HT-29 (cell line): ENCODE measurements at places on chromosomes 13 and 19.
A peak's percentile ranks its signal among the peaks of the same experiment; 100 is the strongest.

DNA sequence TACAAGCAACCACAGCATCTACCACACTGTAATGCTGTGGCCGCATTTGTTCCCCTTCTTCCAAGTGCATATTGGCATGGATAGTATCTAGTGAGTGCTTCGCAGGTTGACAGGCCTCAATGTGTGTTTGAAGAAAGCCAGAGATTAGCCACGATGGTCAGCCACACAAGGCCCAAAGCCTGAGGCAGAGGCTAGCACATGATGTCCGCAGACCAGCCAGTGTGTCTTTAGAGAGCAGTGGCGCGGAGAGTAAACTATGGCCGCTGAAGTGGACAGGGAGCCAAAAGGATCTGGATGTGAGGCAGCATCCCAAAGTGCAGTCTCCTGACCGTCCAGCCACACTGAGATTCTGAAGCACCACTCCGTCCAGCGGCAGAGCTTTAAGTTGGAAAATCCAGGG is 36.0 kb downstream of the BRD4 start:
- no peak for DNase-seq

GRCh38 chr13:106337096-106337850 is 198.2 kb downstream of the EFNB2 start:
- no peak for DNase-seq

DNA sequence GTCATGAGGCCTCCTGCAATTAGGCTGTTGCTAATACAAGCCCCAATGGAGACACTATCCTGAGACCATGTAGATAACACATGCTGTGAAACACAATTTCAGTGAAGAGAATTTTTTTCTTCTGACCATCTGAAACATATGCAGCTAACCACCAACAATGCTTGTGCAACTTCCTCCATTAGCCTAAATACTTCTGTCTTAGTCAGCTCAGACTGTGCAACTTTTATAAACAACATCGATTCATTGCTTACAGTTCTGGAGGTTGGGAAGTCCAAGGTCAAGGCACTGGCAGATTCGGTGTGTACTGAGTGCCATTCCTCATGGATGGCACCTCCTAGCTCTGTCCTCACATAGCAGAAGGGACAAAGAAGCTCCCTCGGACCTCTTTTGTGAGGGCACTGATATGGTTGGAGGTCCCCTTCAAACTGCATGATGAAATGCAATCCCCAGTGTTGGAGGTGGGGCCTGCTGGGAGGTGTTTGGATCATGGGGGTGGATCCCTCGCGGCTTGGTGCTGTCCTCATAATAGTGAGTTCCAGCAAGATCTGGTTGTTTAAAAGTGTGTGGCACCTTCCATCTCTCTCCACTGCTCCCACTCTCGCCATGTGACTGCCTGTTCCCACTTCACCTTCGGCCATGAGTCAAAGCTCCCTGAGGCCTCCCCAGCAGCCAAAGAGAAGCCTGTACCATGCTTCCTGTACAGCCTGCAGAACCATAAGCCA is 27.7 kb downstream of the STK24 start:
- DNase-seq, result no peak

DNA sequence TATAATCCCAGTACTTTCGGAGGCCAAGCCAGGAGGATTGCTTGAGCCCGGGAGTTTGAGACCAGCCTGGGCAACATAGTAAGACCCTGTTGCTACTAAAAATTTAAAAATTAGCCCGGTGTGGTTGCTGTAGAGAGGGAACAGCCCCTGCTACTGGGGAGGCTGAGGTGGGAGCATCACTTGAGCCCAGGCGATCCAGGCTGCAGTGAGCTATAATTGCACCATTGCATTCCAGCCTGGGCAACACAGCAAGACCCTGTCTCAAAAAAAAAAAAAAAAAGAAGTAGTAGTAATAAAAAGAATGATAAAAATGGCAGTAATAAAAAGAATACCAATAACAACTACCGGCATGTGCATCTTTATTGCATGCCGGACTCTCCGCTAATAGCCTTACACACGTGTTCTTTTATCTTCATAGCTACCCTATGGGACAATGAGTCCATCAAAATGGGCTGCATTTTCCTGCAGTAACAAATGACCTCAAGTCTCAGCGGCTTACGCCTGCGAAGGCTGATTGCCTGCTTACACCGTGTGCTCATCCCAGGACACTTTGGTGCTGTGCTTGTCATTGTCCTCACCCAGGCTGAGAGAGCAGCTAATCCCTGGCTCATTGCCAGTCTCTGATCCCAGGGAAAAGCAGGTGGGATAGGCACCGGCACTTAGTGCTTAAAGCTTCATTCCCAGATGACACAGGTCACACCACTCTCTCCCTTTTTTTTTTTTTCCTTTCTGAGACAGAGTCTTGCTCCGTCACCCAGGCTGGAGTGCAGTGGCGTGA is 14.4 kb upstream of the SYCN start:
- DNase-seq, result no peak

DNA sequence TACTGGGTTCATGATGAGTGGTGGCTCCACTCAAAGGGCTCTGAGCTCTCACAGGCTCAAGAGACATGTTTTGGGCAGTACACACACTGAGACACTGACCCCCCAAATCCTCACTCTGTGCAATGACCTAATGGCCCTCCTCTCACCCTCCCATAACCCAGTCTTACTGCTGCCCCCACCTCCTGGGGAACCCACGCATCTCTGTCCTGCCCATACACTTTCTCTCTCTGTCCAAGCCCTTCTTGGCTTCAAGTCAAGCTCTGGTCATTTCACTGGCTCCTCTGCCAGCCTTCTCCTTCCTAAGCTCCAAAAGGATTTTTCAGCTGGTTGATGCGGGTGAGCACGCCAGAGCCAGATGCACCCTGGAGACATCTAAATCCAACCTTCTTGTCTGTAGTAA is 187.9 kb upstream of the TSHZ3 start:
- no peak for DNase-seq

GRCh38 chr19:4374498-4375163 is 25.7 kb downstream of the SH3GL1 start:
- peak; percentile 57 for DNase-seq

DNA sequence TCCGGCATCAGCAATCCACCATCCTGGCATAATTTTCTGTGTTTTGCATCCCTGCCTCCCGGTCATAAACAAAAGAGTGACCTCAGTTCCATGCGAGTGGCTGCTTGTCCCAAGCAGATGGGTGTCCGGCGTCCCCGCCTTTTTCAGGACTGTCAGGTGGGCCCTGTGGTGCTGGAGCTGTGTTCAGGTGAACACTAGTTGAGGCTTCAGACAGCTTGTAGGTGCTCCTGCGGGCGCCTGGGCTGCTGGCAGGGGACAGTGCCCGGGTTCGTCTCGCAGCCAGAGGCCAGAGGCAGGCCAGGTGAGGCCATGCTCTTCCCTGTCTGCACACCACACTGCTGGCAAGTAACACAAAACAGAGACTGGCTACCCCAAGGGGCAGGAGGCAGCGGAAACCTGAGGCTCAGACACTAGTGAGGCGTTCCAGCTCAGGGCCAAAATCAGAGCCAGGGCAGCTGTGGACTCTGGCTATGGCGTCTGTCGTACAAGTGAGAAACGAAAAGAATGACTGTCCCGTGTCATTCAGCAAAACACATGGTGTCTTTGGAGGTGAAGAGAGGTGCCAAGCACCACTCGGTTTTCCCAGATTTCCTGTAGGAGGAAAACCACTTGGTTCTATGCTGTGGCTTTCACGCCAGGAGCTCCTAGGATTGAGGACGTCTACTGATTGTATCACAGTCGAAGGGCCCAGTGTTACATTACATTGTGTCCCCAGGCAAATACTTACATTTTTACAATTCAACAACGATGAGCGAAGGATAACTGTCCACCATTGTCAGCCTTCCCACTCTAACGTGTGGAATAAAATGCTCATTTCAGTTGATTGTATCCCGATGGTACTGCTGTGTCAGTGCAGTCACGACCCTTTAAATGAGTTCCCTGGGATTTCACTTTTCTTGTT is 104.0 kb downstream of the ATP11A start:
- no peak for DNase-seq

DNA sequence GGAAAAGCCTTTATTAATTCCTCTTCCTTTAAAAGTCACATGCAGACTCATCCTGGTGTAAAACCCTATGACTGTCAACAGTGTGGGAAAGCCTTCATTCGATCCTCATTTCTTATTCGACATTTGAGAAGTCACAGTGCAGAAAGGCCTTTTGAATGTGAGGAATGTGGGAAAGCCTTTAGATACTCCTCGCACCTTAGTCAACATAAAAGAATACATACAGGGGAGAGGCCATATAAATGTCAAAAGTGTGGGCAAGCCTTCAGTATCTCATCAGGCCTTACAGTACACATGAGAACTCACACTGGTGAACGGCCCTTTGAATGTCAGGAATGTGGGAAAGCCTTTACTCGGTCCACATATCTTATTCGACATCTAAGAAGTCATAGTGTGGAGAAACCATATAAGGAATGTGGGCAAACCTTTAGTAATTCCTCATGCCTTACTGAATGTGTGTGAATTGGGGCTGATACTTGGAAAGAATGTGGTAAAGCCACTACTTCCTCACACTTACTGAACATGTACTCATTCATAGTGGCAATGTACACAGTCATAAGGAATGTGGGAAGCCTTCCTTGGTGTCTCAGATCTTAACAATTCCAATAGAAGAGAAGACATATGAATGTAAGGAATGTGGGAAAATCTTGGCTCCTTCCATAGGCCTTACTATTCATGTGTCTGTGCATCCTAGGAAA is 18.8 kb downstream of the ZNF559 start:
- no peak for DNase-seq

DNA sequence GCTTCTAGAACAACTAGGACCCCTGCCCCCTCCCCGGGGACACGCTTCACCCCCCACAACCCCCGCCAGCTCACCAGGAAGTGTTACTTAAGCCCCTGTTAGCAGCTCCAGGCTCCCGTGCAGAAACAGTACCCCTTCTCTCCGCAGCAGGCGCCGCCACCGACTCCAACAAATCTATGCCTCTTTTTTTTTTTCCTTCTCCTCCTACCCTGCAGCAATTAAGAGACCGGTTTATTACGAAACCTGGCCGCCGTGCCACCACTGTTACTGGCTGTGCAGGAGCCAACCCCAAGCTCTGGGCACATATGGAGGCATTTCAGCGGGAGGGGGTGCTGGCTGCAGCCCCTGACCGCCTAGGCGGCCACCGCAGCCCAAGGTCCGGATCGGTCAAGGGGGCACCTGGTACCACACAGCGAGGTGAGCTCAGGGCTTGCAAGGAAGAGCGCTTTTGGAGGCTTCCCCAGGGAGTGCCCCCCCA is 2.4 kb downstream of the GADD45B start:
- DNase-seq, result peak; percentile 53

DNA sequence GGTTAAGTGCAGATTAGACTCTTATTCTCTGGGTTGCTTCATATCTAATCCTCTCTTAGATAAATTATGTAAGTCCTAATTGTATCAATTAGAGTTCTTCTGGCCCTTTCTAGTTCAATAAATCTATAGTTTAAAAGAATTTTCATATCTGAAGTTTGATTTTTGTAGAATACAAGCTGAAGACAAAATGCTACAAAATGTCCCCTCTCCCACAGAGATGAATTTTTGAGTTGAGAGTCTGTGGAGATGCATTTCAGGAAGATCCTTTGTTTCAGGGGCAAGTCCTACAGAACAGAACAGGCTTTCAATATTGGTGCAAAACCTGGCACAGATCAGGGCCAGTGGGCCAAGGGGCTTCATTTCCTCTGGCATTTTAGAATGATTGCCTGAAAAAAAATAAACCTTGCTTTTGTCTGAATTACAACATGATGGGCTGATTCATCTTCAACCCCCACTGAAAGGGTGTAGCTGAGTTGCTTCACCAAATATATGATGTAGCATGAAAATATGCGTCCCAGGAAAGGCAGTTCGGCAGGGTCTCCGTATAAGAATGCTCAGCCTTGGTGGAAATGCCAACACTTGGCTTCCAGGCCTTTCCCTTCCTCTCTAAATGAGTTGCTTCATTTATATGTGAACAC is 6.4 kb upstream of the IPO5 start:
- DNase-seq, result no peak

DNA sequence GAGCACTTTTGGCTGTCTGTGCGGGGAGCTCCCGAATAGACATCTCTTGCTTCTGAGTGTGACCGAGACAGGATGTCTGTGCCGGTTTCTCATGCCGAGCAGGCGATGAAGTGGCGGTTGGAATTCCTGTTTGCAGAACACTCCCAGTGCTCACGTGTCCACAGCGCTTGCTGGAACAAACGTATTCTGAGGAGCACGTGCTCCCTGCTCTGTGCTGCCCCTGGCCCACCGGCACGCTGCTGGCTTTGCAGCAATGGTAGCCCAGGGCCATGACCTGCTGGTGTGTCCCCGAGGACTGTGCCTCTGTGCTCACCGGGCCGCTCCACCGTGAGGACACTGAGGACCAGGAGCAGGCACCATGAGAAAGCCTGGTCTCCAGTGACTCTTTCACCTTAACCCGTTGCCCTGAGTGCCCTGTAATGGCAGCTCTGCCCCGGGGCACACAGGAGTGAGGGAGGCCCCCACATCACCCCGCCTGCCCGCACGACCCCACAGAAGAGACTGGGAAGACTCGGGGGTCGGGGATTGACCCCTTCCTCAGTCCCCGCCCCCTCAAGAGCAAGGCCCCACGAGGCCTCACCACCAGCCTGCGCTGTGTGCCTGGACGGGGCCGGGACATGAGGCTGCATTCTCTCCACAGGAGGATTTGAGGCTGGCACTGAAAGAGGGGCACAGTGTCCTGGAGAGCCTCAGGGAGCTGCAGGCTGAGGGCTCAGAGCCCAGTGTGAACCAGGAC is 40.0 kb upstream of the F7 start:
- no peak for DNase-seq

DNA sequence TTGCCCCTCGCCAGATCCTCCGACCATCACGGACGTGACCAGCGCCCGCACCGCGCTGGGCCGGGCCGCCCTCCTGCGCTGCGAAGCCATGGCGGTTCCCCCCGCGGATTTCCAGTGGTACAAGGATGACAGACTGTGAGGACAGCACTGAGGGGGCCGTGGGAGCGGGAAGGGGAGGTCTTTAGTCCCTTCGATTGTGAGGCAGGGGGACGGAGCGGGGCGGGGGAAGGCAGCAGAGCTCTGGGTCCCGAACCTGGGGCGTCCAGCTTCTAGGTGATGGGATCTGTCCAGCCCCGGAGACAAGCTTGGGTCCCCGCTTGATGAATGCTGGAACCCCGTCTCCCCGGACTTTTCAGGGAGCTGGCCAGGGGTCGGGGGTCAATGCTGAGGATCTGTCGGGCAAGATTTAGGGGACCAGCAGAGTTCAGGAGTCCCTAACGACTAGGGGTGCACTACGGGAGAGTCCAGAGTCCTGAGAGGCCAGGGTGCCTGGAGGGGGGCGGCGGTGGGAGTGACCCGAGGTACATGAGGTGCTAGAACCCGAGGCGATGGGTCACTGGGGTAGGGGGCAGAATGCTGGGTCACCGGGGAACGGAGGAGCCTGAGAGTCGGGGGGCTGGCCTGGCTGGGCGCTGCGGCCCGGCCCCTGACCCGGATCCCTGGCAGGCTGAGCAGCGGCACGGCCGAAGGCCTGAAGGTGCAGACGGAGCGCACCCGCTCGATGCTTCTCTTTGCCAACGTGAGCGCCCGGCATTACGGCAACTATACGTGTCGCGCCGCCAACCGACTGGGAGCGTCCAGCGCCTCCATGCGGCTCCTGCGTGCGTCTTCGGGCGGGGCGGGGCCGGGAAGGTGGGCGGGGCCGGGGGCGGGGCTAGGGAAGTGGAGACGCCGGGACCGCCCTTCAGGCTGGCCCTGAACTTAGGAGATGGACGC is 14.6 kb downstream of the VSIG10L start:
- DNase-seq, result no peak

GRCh38 chr19:3075605-3076431 is 13.5 kb upstream of the TLE5 start:
- peak; percentile 39 for DNase-seq
